NCI-H187 (cell line): ENCODE measurements at places on chromosomes 5 and 9.

DNA sequence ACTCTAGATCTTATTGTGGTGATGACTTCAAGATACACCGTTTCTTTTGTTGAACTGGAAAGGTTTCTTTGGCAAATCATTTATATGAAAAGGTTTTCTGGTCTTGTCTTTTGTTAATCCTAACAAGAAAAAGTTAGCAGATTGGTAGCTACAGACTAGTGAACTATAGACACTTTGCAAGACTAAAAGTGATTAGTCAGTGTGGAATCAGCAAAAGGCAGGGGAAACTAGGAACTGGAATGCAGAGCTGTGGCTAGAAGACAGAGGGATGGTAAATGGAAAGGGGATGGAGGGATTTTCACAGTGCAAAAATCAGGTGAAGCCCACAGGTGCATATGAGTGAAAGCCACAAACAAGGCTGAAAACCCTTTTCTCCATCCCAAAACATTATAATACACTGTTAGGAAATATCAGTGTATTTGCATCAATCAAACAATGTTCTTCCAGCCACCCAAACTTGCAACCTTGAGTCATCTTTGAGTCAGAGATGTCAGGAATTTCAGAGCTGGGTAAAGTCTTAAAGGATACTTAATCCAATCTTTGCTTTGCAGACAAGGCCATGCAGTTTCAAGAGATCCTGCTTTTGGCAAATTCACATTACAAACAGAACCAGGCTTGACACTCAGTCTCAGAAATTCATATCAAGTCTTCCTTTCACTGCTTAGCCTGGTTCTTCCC, 52.7 kb downstream of the PLK2 start:
- no peak for DNase-seq

GRCh38 chr5:16727755-16728325, 111.0 kb upstream of the RETREG1 start:
- no peak for DNase-seq

- DNase-seq = no peak
Observed at GRCh38 chr5:146016764-146017484, 80.5 kb downstream of the SH3RF2 start.

- no peak for DNase-seq
Observed at GRCh38 chr5:158261674-158262367, 402.9 kb upstream of the CLINT1 start.

GRCh38 chr9:22055090-22055489, 46.0 kb upstream of the CDKN2B start:
- DNase-seq = no peak

GRCh38 chr9:129482521-129483414, 138.1 kb downstream of the C9orf50 start:
- peak; percentile 6 for DNase-seq

GRCh38 chr9:83266666-83267496, 203.9 kb upstream of the RASEF start:
- DNase-seq = no peak

DNA sequence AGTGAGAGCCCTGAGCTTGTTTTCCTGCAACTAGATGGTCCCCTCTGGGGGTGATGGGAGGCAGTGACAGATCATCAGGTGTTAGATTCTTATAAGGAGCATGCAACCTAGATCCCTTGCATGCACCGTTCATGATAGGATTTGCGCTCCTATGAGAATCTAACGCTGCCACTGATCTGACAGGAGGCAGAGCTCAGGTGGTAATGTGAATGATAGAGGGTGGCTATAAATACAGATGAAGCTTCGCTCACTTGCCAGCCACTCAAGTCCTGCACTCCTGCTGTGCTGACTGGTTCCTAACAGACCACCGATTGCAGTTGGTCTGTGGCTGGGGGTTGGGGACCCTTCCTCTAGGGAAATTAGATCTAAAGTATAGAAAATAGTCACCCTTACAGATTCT, 290.6 kb upstream of the ADCY2 start:
- no peak for DNase-seq

GRCh38 chr9:119611565-119611964, 242.3 kb upstream of the BRINP1 start:
- no peak for DNase-seq

GRCh38 chr5:16067415-16067814, 112.2 kb downstream of the MARCHF11 start:
- DNase-seq = no peak

DNA sequence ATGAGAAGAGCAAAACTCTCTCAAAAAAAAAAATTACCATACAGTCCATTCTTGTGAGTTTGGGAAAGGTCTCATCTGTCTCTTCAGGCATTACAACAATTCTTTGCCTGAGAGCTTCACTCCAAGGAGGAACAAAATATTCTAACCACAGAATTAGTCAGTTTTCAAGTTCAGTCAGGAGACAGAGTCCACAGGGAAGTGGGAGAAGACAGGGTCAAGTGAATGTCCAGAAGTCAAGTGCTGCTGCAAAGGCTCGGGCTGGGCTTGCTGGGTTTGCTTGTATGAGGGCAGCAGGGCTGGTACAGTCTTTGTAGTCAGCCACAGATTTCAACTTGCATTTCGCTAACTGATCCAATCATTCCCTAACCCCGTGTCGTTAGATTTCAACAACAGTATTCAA, 17.6 kb upstream of the HEXB start:
- DNase-seq = no peak

DNA sequence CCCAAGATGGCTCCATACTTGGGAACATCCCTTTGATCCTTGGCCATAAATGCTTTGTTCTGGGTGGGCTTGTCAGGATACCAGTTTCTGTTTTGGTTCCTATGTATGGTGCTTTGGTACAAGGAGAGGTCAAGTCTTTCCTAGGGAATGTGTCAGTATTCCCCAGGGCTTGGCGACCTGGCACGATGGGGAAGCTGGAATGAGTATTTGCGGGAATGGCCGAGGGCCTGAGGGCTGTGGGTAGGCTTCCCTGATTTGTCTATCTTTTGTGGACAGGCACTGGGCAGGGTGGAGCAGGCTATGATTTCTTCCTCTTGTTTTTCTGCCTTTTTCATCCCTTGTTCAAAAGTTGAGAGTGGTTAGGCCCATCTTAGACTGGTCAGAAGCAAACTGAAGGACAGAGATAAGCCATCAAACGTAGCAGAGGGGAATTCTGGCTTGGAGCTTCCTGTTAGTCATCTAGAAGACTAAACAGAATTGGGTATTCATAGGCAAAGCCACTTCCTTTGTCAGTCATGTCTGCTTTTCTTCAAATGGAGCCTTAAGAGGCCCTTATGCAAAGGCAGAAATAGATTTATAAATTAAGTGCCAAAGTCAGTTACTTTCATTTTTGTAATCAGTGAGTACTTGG, 13.7 kb downstream of the DOCK2 start:
- DNase-seq = no peak

DNA sequence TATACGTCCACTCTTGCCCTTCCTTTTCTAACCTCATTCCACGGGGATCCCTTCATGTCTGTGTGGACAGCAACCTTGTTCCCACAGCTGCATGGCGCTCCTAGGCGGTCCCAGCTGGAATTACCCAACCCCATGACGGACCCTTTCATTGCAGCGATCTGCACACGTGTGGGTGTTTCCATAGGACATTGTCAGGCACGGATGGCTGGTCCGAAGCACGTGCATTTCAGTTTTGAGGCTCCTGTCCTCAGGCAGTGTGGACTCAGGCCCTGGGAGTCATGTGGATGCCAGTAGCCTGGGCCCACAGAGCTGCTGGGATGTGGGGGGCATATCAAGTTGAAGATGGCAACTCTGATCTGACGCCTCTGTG, 15.0 kb downstream of the CARD19 start:
- no peak for DNase-seq

- no peak for DNase-seq
Observed at GRCh38 chr5:166719991-166720390, 1571.5 kb upstream of the WWC1 start.

GRCh38 chr9:99015890-99016289, 72.2 kb downstream of the COL15A1 start:
- DNase-seq = no peak

DNA sequence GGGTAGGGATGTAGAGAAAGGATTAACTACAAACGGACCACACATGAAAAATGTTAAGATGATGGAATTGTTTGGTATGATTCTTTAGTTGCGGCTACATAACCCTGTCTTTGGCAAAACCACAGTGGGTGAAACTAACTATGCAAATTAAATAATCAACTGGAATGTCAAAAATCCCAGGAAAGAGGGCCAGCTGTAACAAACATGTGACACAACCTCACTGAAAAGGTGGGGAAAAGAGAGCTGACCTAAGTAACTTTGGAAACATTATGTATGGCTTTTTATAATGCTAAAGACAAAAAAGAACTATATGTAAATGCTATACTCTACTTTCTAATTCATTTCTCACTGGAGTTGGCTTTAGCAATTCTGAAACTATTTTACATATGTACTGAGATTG, 252.0 kb downstream of the MRPS30 start:
- no peak for DNase-seq

DNA sequence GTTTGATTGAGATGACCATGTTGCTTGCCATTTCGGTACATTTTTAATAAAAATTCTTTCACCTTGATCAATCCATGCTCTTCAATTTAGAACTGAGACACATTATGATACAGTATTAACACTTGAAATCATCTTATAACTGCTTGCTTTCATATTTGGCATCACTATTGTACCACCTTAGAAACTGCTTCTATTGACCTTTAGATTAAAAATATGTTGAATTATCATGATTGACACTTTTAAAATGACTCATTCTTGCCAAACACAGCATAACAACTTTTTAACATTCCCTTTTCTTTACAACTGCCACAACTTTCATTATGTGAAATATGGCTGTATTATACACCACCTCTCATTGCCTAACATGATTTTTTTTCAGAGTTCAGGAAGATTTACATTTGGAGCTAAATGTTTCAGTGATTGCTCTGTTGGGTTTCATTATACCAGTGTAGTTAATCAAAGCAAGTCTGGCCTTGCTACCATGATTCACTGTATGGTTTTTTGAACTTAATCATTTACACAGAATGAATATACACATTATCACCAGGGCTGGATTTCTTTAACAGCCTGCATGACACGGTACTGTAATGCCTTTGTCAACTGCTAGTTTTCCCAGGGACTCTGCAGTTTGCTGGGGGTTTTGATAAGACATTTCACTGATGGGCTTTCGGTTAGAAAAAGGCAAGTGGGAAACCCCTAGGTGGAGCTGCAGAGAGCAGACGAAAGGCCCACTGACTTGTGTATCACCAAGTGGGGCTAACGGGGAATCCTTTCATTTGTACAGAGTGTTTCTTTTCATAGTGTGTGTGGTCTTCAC, 93.6 kb upstream of the TLE4 start:
- no peak for DNase-seq

GRCh38 chr5:73114044-73114688, 6.2 kb upstream of the TMEM171 start:
- no peak for DNase-seq

DNA sequence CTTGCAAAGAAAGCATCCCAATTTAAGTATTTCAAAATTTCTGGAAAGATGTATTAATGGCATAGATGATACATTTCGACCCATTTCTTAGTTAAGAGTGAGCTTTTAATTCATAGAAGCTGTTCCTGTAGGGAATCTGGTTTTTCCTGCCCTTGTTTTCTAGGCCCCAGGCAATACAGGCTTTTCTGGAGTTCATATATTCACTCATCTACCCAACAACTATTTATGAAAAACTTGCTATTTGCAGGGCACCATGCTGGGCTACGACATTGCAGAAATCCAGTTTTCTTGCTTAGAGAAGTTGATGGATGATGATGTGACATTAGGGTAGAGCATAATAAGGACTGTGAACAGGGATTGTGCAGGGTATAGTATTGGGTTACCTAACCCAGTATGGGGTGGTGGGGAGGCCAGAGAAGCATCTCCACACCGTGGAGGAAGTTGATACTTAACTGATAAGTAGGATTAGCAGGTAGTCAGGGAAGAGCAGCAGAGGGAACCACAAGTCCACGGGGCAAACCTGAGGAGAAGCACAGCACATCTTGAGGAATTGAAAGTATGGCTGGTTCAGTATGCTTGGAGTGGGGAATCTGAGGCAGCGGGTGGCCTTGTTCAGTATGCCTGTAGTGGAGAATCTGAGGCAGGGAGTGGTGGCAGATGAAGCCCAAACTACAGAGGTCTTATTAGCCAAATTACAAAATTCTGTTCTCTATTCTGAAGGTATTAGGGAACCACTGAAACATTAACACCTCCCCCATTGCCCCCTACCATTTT, 247.5 kb downstream of the ARRDC3 start:
- no peak for DNase-seq

- DNase-seq = no peak
Observed at GRCh38 chr5:39570403-39571027, 145.7 kb upstream of the DAB2 start.

DNA sequence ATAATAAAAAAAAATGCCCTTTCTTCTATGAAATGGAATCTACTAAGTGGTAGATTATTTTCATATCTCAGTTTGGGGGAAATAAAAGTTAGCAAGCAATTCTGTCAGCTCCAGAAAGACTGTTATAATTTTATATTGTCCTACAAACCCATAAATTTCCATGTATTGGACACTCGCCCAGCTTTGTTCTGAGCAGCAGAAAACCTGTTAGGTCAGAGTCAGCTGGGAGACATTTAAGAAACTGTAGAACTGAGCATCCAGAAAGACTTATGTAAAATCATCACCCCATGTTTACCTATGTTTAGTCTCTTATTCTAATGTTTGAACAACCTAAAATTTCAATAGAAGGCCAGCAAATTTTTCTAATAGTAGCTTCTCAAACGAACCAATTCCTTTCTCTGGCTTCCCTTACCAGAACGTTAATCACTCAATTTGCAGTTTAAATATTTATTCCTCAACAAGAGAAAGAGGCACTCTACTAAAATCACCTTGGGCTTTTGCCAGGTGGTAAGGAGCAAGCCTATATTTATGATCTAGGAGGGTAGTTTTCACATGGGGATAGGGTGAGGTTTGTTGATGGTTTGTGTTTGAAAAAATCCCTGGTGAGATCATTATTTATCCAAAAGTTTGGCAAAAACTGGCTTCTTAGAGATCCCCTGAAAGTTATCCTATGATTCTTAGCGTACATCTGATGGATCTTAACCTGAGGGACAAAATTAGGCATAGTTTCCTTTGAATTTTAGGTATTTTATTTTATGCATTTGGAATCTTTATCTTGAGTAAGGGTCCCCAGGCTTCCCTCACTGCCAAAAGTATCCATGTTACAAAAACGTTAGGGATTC, 34.4 kb downstream of the MACROH2A1 start:
- no peak for DNase-seq
